ENCODE measurements at places on chromosomes 13 and 19.

- H3K36me3 ChIP-seq: peaks cover 5% of the 10 kb centered on the region
- no peak overlapping the region for H3K4me3 ChIP-seq
- DNase-seq: no peak
- no peaks in the 10 kb centered on the region for H3K27me3 ChIP-seq
Measured at GRCh38 chr19:46736531-46737297, 9.1 kb upstream of the FKRP start.

DNA sequence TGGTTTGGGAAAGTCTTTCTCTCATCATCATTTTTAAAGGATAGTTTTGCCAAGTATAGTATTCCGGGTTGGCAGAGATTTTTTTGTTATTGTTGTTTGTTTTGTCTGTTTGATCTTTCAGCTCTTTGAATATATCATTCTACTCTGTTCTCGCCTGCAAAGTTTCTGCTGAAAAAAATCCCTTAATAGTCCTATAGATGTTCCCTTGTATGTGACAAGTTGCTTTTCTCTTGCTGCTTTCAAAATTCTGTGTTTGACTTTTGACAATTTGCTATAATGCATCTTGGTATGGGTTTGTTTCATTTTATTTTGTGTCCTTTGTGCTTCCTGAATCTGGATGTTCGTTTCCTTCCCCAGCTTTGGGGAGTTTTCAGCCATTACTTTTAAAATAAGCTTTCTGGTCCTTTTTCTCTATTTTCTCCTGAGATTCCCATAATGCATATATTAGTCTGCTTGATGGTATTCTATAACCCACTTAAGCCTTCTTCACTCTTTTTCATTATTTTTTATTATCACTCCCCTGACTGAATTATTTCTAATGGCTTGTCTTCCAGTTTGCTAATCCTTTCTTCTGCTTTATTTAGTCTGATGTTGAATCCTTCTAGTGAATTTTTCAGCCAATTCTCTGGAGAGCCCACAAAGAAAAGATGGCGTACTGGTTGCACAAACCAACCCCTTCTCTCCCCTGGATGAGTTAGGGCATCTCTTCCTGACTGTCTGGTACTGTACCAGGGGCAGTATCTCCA, 14.6 kb downstream of the ZNF569 start:
- no peak overlapping the region for H3K27ac ChIP-seq
- no peak for DNase-seq
- H3K36me3 ChIP-seq: peaks cover 57% of the 10 kb centered on the region
- H3K27me3 ChIP-seq: no peaks in the 10 kb centered on the region

- H3K4me3 ChIP-seq: no peak overlapping the region
- H3K27ac ChIP-seq: peak overlapping the region; percentile 77
Measured at GRCh38 chr19:18453269-18454024, 15.5 kb upstream of the ISYNA1 start.

- H3K4me1 ChIP-seq: no peaks in the 10 kb centered on the region
- H3K27me3 ChIP-seq: no peaks in the 10 kb centered on the region
- H3K27ac ChIP-seq: peak overlapping the region; percentile 2
- H3K4me3 ChIP-seq: no peak overlapping the region
- no peak for DNase-seq
- H3K36me3 ChIP-seq: peaks cover 33% of the 10 kb centered on the region
Measured at GRCh38 chr19:56295531-56296455, 18.8 kb downstream of the ZSCAN5A start.

GRCh38 chr13:101757446-101758039, 305.1 kb downstream of the ITGBL1 start:
- H3K36me3 ChIP-seq: no peaks in the 10 kb centered on the region
- no peaks in the 10 kb centered on the region for H3K4me1 ChIP-seq
- H3K4me3 ChIP-seq: no peak overlapping the region
- peak; percentile 7 for DNase-seq

- no peaks in the 10 kb centered on the region for H3K27me3 ChIP-seq
- H3K4me1 ChIP-seq: peaks cover 16% of the 10 kb centered on the region
- H3K27ac ChIP-seq: peak overlapping the region; percentile 68
- peak; percentile 71 for DNase-seq
- peaks cover 7% of the 10 kb centered on the region for H3K36me3 ChIP-seq
Measured at GRCh38 chr19:12867120-12868099, 13.8 kb downstream of the DNASE2 start.

- H3K4me1 ChIP-seq: no peaks in the 10 kb centered on the region
- H3K27ac ChIP-seq: no peak overlapping the region
- DNase-seq: no peak
- no peaks in the 10 kb centered on the region for H3K36me3 ChIP-seq
Measured at GRCh38 chr13:101751488-101751887, 299.0 kb downstream of the ITGBL1 start.

- H3K27me3 ChIP-seq: no peaks in the 10 kb centered on the region
- H3K4me3 ChIP-seq: no peak overlapping the region
- DNase-seq: no peak
- H3K36me3 ChIP-seq: no peaks in the 10 kb centered on the region
- H3K27ac ChIP-seq: no peak overlapping the region
Measured at GRCh38 chr13:21164631-21165030, 11.7 kb downstream of the SKA3 start.

GRCh38 chr13:40517486-40518480, 148.7 kb downstream of the FOXO1 start:
- H3K4me3 ChIP-seq: no peak overlapping the region
- H3K36me3 ChIP-seq: peaks cover 7% of the 10 kb centered on the region
- H3K27me3 ChIP-seq: no peaks in the 10 kb centered on the region

DNA sequence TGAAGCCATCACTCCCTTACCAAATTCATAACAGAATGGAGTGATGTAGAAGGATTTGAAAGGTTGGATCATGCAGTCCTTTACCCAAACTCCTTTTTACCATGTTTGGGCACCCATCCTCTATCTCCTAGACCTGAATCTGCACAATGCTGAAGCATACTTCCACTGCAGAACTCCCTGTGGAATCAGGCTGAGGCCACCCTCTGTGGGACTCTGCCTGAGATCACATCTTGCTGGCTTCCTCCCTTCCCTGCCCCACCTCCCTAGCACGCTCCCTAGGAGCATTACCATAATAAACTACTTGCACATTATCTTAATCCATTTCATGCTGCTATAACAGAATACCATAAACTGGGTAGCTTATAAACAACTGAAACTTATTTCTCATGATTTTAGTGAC, 68.4 kb upstream of the VSTM2B start:
- no peak overlapping the region for H3K27ac ChIP-seq
- no peak overlapping the region for H3K4me3 ChIP-seq
- H3K27me3 ChIP-seq: no peaks in the 10 kb centered on the region
- no peak for DNase-seq
- no peaks in the 10 kb centered on the region for H3K36me3 ChIP-seq

Data from naive B cell (primary cell).